ENCODE measurements at places on chromosomes 12 and 14.

GRCh38 chr12:21392384-21392783 is 19.7 kb downstream of the IAPP start:
- no peak for DNase-seq

DNA sequence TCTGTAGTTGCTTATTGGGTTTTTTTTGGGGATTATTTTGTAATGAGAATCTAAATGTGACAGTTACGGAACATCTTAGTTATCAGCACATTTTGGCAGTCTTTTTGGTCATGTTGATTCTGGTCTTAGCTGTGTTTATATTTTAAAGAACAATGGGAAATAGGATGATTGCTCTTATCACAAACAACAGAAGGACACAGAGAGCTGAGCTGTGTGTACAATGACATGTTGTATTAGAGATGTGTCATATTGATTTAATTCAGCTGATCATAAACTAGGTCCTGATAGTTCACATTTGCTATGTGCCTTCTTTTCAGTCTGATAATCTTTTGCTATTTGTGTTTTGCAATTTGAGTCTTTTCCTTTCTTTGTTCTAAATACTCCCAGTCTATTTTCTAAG is 781.7 kb downstream of the TRHDE start:
- DNase-seq, result no peak

- no peak for DNase-seq
Observed at GRCh38 chr14:81679226-81679625, 145.6 kb upstream of the SEL1L start.

DNA sequence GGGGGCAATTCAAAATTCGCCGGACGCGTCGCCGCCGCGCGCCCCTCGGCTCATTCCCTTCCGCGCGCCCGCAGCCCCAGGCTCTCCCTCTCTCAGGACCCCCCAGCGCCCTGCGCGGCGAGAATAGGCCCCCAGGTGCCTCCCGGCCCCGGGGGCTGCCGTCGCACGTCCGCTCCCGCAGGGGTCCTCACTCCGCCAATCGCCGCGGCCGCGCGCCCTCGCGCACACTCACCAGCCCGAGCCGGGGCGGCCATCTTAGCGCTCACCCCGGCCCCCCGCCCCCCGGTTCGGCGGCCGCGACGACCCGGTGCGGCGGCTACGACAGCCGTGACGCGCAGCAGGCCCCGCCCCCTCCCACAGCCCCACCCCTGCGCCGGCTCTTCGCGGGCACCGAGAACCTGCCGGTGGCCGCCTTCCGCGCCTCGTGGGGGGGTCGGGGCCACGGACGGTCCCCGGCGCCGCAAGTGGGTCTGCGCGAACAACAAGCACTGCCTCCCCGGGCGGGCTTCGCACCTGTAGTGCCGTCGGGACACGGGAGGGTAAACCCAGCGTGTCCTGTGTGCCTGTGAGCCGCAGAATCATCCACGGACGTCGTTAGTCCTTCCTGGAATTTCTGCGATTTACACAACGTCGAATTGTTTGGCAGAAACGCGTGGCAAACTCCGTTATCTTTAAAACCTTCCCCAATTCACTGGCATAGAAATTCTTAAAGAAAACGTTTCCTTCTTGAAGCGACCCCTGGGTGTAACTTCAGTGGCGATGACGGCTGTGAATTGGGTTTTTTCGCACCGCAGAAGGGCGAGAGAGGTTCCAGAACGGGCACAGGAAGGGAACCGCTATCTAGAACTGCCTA is 2.5 kb downstream of the USP44 start:
- no peak for DNase-seq

- no peak for DNase-seq
Observed at GRCh38 chr12:88266806-88267360, 124.8 kb downstream of the TMTC3 start.
